ENCODE measurements at places on chromosomes 7 and 10.

DNA sequence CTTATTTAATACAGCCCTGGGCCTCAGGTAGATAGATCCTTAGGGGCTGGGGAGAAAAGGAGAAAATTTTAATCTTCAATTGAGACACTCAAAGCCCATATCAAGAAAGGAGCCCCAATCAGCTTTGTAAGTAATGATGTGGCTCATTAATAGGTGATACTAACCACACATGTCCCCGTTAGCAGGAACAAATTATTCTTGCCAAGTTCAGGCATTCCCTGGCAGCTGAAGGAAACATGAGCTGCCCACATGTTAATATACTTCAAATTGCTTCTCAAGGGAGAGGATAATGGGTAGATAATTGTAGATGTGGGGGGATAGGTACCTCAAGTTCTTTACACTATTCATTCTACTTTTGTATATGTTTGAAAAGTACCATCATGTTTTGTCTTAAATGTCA, 14.5 kb downstream of the IFIT5 start:
- peak; percentile 5 for DNase-seq

- no peak for DNase-seq
These were observed 589.5 kb downstream of the ARL4A start for GRCh38 chr7:13276977-13277376.

GRCh38 chr7:154867068-154867467, 135.9 kb downstream of the PAXIP1 start:
- no peak for DNase-seq

- no peak for DNase-seq
These were observed 16.7 kb downstream of the VIPR2 start for GRCh38 chr7:159127691-159128642.

GRCh38 chr7:713139-713457, 13.4 kb upstream of the DNAAF5 start:
- no peak for DNase-seq

DNA sequence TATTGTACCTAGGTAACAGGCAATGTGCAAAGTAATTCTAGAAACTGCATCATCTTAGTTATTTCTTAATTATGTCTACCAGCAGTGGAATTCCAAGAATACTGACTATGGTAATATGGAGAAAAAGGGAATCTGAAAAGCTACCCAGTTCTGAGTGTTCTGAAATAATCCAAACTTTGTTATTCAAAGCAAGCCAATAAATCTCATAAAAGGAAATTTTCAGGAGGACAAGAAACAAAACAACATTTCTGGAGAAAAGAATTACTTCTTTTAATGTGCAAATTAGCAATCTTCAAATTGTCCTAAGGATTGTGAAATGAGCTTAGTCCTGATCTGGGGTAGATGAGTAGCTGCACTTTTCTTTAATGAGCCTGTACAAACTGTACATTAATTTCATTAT, 88.8 kb downstream of the MYO3A start:
- DNase-seq = no peak

GRCh38 chr10:124739986-124740368, 4.2 kb downstream of the FAM53B start:
- no peak for DNase-seq

DNA sequence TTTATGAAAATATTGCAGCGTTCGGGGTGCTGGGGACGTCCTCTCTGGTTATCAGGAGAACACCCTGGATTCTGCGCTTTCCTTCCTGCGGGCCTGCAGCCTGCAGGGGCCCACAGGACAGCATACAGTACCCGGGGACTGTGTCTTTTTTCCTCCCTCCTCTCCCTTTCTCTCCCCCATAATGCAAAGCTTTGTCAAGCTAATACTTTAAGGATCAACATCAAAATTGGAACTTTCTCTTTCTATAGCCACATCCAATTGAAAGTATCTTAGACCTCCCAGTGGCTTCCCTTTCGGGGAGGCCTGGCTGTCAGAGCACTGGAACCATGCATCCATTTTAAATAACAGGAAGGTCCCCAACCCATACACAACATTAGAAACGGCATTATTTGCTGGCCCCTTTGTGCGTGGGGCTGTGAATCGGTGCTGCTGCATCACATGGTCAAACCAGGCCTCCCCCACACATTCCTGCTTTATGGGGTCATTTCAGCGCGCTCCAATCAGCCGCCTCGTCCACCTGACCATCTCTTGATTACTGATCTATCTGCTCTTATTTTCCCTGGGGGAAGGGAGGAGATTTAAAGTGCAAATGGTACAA, 505.1 kb downstream of the DNAJB6 start:
- DNase-seq = no peak

DNA sequence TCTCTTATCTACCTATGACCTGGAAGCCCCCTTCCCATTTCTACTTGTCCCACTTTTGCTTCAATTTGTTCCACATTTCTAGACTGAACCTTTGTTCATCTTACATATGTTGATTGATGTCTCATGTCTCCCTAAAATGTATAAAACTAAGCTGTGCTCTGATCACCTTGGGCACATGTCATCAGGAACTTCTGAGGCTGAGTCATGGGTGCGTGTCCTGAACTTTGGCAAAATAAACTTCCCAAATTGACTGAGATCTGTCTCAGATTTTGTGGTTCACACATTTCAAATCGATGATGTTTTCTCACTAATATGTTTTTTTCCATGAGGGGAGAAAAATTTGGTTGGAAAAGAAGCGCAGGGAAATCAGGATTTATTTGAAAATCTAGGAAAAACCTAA, 406.2 kb upstream of the LRRTM3 start:
- DNase-seq = no peak

DNA sequence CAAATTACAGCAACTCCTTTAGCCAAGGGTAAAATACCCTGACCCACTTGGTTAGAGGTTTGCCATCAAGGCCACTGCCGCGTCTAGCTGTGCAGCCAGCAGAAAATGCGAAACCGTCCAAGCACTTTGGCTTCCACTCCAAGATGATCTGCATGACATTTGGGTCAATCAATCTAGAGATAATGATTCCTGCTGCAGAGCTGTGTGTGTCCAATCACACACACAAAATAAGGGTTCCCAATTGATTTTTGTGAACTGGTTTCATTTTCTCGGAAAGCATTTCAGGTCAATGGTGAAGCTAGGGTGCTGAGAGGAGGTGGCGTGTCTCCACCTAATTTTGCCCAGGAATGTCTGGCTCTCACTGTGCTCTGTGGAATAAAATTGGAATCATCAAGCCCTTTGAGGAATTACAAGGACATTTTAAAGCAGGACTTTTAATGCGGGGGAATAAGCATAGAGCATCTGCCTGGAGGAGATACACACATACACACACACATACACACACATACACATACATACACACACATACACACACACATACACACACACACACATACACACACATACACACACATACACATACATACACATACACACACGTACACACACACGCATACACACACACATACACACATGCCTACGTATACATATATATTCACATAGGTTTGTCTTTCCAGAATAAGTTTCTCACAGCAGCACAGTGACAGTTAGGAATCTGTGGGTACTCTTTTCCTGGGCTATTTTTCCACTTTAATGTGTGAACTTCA, 59.5 kb downstream of the ACADSB start:
- no peak for DNase-seq

- DNase-seq = no peak
These were observed 351.4 kb upstream of the NPVF start for GRCh38 chr7:25579778-25580075.

DNA sequence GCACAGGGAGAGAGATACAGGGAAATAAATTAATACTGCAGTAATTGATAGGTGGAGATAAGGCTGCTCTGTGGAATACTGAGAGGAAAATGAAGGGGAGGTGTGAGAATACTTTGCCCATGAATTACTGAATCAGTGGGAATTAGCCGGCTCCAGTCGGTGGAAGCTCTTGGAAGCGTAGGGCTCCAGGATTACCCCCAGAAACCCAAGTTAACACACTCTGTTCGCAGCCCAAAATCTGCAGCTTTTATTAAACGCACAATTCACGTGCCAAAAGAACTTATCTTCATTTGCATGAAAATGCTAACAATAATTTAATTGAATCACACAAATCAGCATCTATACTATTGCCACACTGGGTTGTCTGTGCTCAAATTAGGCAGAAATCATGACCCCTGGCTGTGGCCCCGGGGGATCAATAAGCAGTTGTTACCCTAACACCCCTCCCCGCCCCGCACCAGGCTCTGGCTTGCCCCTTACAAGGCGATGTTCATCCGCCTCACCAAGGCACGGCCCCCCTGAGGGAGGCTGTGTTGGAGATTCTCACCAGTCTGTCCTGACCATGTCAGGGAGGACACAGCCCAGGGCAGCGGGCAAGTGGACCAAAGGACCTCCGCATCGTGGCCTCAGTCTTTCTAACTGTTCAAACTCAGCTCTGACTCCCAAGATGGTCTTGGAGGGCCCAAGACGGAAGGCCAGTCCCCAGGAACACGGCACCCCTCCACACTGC, 48.4 kb upstream of the MGMT start:
- DNase-seq = no peak

GRCh38 chr7:82105463-82105862, 335.6 kb upstream of the HGF start:
- no peak for DNase-seq

GRCh38 chr7:155058896-155059295, 11.2 kb upstream of the HTR5A start:
- no peak for DNase-seq

GRCh38 chr10:6071181-6072175, 9.3 kb upstream of the IL2RA start:
- DNase-seq = no peak

DNA sequence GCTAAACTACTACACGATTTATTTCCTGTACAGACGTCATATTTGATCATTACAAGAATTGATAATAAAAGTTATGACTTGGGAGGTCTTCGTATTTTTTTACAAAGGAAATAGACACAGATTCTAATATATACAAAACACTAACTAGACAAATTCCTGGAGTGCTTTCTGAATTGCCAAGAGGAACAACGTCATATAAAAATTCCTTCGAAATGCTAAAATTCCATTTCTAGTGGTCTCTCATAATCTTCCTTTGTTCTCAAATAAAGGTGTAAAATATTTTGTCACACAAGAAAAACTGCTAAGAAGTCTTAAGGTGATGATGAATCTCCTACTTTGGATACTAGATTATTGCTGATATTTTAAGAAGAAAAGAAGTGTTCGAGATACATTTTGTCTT, 85.4 kb downstream of the CDK6 start:
- no peak for DNase-seq

- no peak for DNase-seq
These were observed 616.4 kb downstream of the SDK1 start for GRCh38 chr7:3917436-3917835.

DNA sequence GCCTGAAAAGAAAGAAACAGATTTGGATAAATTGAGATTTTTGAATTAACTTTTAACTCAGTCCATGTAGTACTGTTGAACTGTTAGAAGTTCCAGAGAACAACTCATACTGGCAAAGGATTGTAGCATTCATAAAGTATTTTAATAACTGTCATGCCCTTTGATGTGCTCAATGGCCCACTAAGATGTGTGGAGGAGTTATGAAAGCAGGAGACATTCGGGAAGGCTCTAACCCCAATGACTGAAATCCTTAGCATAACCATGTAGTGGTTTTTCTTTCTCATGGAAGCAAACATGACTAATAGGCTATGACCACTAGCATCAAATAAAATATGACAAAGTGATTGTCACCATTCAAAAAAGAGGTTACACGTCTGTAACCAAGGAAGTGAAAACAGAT, 25.7 kb downstream of the CYP3A7 start:
- DNase-seq = no peak

- no peak for DNase-seq
These were observed 119.8 kb downstream of the SLIT1 start for GRCh38 chr10:97065686-97066660.

DNA sequence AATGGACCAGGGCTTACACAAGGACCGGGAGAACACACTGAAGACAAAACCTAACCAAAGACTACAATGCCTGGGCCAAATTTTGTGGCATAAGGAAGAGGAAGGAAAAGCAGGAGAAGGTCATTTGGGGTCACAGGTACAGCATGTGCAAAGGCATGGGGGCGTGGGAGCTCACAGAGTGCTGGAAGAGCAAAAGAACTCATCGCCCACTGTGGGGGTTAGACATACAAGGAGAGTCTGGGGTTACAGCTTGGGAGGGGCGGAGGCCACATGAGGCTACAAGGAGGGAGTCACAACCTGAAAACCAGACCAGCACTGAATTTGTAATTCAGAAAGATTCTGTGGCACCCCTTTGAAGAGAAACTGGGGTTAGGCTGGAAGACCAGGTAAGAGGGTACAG, 9.7 kb downstream of the PUS7 start:
- no peak for DNase-seq

DNA sequence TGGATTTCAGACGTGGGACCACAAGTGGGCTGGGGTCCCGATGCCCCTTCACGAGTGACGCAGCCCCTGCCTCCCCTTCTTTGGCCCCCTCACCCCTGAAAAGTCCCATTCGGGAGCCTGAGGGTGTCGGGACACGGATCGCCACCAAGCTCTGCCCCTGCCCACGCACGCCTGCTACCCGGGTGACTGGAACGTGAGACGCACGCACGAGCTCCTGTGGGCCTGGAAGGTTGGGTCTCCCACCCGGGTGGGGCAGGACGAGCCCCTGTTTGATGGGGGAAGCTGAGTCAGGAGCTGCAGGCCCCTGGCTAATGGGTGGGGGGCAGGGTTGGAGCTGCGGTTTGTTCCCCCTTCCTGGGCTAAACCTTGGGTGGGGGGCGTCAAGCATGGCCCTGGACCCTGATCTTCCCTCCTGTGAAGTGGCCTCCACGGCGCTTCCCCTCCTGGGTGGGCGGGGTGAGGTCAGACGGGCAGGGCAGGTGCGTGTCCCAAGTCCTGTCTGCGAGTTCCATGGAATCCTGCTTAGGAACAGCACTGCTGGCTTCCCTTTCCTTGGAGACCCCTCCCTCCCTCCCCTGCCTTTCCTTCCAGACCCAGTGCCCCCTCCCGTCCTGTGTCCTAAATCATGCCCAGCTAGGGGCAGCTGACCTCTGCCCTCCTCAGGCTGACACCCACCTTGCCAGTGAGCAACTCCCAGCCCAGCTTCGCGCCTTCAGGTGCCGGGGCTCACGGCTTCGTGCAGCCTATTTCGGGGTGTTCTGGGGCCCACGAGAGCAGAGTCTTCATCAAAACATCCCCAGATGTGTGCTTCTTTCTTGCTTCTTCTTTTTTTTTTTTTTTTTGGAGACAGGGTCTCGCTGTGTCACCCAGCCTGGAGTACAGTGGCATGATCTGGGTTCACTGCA, 5.3 kb upstream of the TMEM184A start:
- no peak for DNase-seq

GRCh38 chr7:148212731-148213130, 377.8 kb upstream of the C7orf33 start:
- DNase-seq = no peak

DNA sequence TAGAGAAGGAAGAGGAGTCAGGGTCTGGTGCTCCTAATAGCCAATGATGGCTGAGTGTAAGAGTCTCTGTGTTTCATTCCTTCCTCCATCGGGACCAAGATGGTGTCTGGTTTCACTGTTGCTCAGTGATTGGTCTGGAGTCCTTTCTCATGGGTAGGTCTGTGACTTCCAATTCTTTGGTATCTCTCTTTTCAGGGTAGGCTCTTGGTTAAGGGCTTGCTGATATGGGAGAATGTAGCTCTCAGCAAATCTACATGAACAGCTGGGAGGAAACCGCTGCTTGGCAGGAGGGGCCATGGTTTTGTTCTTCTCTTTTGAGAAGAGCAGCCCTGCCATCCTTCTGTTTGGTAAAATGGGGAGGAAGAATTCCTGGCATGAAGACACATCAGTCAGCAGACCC, 209.1 kb upstream of the PODXL start:
- no peak for DNase-seq

Data from NCI-H1105 (cell line).